Amniotic epithelial cell (primary cell): ENCODE measurements at places on chromosomes 11 and 22.

DNA sequence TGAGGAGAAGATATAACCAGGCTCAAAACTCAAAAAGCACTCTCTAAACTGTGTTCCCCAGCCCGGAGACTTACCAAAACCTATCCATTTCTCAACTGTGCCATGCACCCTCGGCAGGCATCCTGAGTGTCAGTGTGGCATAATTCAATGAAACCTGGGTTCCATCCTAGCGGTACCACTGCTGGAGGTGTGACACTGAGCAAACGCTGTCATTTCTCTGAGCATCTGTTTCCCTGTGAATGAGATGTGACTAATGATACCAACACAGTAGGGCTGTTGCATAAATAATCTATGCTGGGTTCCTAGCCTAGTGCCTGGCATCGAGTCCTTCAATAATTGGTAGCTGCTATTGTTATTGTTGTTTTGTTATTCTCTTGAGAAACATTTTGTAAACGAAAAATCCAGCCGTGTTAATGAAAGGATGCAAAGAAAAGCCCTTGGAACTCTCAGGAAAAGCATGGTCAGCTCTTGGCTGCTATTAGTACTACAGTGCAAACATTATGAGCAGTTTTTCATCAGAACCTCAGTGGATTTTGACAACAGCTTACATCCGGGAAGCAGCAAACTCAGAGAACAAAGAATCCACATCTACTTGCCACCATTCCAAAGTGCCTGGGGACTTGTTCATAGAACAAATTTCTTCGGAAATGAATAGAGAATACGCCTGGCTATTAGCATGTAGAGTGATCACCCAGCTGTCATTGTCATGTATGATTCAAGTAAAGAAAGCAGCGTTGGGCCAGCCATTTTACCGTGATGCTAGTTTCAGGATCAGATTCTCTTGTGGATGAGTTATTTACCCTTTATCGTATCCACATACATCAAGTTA lies 53.7 kb downstream of the TECTA start:
- no peak for DNase-seq

DNA sequence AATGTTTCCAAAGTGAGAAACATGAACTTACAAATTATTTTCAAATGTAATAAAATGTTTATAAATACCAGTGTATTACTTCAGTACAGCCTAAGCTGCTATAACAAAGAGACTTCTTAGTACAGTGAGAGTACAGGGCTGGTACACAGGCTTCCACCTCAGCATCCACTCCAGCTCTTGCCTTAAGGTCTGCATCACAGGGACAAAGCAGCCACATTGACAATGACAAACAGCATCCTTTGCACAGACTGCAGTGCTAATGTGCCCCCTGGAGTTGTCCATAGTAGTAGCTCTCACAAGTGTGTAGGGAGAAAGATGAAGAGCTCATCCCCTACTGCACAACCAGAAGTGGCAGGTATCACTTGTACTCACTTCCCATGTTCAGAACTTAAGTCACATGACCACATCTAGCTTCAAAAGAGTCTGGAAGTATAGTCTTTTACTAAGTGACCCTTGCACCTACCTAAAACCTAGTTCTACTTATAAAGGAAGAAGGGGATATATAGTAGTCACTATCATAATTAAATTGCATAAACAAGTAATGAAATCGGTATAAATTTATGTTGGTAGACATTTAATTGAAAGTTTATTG lies 10.7 kb upstream of the LIPT2 start:
- DNase-seq = no peak

DNA sequence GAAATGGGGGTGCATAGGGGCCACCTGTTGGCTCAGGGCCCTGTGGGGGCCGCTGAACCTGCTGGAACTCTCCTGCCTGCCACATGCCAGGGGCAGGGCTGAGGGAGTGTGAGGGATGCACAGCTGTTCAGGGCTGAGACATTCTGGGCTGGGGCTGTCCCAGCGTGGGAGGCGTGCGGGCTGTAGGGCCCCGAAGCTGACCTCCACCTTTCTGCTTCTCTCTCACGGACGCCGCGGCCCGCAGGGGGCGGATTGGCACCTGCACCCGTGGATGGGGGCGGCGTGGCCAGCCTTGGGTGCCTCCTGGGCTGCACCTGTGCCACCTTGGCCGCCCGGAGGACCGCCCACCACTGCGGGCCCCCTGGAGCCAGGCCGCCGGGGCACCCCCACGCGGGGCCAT lies 4.1 kb downstream of the CCDC188 start:
- DNase-seq = no peak

DNA sequence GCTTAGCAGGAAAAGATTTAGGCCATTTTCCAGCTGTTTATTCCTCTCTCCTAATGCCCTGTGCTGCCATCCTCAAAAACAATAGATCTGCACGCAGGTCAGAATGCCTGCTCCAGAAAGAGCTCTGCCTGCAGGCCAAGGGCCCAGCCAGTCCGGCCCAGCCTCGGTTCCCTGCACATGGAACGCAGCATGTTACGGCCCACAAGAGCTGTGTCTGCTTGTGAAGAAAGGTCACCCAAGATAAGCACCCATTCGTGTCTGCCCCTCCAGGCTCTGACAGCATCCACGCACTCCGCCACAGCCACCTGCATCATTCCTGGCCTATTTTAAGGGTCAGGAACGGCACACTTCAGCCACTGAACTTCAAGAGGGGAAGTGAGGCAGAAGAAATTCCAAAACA lies 152.2 kb downstream of the SPATA19 start:
- no peak for DNase-seq

DNA sequence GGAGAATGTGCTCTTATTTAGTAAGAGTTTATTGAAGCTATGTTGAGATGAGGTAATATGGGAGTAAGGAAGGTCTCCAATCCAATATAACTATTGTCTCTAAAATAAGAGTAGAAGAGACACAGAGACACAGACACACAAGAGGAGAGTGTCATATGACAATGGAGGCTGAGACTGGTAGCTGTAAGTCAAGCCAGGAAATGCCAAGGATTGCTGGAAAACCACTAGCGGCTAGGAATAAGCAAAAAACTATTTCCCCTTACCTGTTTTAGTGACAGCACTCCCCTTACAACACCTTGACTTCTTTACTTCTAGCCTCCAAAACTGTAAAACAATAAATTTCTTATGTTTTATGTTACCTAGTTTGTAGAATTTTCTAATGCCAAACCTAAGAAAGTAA lies 1652.8 kb downstream of the LRRC4C start:
- DNase-seq = no peak

GRCh38 chr11:75103380-75104026 lies 6.8 kb upstream of the OR2AT4 start:
- DNase-seq = peak; percentile 34

DNA sequence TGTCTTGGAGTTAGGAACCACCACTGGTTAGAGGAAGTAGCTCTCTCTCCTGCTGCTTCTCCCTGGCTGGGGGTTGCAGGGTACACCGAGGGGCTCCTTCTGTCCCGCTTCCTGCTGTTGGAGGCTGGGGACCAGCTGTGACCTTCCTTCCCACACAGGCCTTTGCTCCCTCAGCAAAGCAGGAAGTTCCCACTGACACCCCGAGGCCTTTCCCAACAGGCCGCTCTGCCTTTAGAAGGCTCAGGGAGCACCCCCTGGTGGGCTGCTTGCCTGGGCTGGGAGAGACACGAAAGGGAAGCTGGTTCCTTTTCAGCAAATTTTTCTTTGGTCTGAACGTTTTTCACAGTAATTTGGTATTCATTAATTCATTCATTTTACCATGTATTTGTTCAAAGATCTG lies 527.9 kb upstream of the B3GAT1 start:
- no peak for DNase-seq

DNA sequence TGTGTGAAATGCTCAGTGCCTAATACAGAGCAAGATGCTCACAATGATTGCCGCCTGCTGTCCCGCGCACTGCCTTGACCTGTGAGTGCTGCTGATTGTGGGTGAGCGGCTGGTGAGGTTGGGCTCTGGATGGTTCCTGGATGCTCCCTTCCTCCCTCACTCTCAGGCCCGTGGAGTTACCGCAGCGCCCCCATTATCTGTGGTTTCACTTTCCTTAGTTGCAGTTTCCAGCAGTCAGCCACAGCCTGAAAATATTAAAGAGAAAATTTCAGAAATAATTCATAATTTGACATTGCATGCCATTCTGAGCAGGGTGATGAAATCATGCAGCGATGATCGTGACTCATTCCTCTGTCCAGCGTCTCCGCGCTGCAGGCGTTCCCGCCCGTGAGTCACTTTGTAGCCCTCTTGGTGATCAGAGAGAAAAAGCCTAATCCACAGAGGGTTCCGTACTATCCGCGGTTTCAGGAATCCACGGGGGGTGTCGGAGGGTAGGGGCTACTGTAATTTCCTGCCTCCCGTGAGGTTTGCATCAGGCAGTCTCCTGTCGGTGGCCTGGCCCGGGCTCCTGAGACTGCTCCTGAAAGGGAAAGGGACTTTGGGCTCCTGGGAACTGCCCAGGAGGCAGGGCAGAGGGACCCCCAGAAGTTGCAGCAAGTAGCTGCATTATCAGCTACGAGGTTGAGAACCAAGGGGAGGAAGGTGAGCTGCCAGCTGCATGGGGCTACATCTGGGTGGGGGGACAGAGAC lies 10.6 kb downstream of the RPL3 start:
- peak; percentile 96 for DNase-seq

DNA sequence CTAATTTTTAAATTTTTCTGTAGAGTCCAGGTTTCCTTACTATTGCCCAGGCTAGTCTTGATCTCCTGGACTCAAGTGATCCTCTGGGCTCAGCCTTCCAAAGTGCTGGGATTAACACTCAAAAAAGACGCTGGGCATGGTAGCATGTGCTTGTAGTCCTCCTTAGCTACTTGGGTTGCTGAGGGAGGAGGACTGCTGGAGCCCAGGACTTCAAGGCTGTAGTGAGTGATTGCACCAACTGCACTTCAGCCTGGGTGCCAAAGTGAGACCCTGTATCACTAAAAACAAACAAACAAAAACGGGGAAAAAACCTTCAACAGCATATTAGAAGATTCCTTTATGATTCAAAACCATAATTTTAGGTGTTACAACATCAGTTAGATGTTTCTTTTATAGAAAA lies 44.6 kb downstream of the RSF1 start:
- DNase-seq = no peak

- DNase-seq = no peak
Measured at GRCh38 chr11:124331873-124332272, 11.9 kb upstream of the OR8D2 start.

DNA sequence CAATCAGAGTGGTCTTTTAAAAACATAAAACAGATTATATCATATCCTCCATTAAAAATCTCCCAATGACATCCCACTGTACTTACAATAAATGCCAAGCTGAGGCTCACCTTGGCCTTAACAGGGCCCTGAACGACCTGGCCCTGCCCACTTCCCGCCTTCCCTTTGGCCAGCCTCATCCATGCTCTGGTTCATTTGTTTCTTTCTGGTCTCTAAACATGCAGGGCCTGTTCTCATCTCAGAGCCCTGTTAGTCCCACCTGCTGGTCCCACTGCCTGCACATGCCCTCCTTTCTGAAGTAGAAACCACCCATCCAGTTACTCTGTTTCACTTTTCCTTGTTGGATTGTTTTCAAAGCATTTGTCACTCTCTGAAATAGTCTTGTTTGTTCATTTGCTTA lies 227.4 kb downstream of the INSC start:
- no peak for DNase-seq

DNA sequence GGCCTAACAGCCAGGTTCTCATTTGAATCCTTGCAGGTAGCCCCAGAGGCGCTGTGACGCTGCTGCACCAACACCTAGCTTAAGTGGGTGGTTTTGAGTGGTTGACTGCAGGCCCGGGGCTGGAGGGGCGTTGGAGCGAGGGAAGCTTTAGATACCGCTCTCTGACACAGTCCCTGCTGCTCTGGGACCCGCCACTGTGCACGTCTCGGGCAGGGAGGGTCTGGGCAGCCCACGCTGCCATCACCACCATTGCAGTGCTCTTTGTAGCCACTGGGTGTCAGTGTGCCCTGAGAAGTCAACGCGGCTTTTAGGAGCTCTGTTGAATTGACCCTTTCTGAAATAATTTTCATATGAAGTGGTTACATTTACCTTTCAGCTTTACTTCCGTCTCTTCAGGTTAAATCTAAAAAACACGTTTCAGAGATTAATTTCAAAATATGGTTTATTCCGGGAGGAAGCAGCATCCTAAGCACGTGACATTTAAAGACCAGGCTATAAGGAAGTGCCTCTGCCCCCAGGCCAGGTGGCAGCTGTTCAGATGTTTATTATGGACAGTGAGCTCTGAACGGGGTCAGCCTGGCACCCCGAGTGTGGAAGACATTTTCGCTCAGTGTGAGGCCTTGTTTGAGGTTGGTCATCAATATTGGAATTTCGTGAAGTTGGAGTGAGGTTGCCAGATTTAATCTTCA lies 30.9 kb upstream of the PARVB start:
- DNase-seq = peak; percentile 39

GRCh38 chr11:73361953-73362776 lies 14.0 kb upstream of the RELT start:
- no peak for DNase-seq

GRCh38 chr11:96203567-96204365 lies 139.2 kb downstream of the MAML2 start:
- no peak for DNase-seq
